Upper lobe of left lung (tissue), 6 donors: ENCODE measurements at places on chromosomes 6 and 20. TPM values are rescaled to one million over a fixed set of nuclear protein-coding genes. Genes with fewer than 3 reads are reported as not detected.

DNA sequence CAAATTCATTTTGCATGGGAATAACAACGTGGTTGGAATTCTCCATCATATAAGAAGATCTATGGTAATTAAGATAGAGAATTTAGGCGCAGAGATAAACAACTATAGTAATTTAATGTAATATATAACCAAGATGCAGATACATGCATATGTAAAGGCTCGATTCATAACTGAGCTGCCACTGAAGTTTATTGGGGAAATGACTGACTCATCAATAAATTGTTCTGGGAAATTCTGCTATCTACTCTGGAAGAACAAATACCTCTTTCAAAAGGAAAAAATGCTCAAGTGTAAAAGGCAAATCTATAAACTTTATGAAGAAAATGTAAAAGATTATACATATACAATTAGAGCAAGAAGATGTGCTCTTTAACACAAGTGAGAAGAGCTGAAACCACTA, 596.4 kb downstream of the MMUT start:
- no peak for DNase-seq
- H3K4me3 ChIP-seq = no peak overlapping the region
- no peak overlapping the region for H3K27ac ChIP-seq
- H3K27me3 ChIP-seq = no peaks in the 10 kb centered on the region
- H3K36me3 ChIP-seq = no peaks in the 10 kb centered on the region
- no peaks in the 10 kb centered on the region for H3K4me1 ChIP-seq

GRCh38 chr20:11520596-11520995, 397.1 kb upstream of the BTBD3 start:
- H3K27me3 ChIP-seq = no peaks in the 10 kb centered on the region
- H3K4me1 ChIP-seq = no peaks in the 10 kb centered on the region
- DNase-seq = no peak
- H3K36me3 ChIP-seq = no peaks in the 10 kb centered on the region

The PRPH2 gene
- total RNA-seq = not detected

DNA sequence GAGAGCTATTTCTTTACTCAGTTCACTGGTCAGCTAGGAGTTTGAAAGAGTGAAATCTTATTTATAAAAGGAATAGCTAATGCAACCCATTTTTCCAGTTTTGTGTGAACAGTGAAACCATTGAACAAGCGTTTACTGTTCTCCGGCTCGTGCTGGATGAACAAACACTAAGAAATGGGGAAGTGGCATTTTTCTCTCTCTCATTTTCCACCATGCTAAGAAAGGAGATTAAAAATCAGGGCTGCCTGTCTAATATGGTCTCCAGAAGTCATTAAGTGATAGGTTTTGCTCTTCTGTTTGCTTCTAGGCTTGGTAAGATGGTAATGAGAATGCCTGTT, 774 bp upstream of the SFT2D1 start:
- H3K27ac ChIP-seq = peak overlapping the region; percentile 99
- peak overlapping the region; percentile 87 for H3K4me3 ChIP-seq
- no peak for DNase-seq
- H3K27me3 ChIP-seq = no peaks in the 10 kb centered on the region
- no peaks in the 10 kb centered on the region for H3K36me3 ChIP-seq

GRCh38 chr6:56246541-56246880, 869 bp downstream of the COL21A1 start:
- peaks cover 12% of the 10 kb centered on the region for H3K4me1 ChIP-seq
- H3K36me3 ChIP-seq = no peaks in the 10 kb centered on the region
- peak overlapping the region; percentile 48 for H3K4me3 ChIP-seq
- peak overlapping the region; percentile 49 for H3K27ac ChIP-seq
- no peak for DNase-seq
- H3K27me3 ChIP-seq = no peaks in the 10 kb centered on the region
